Natural killer cell (primary cell): ENCODE measurements at places on chromosomes 6 and 20. TPM values are rescaled to one million over a fixed set of nuclear protein-coding genes. Genes with fewer than 3 reads are reported as not detected.

DNA sequence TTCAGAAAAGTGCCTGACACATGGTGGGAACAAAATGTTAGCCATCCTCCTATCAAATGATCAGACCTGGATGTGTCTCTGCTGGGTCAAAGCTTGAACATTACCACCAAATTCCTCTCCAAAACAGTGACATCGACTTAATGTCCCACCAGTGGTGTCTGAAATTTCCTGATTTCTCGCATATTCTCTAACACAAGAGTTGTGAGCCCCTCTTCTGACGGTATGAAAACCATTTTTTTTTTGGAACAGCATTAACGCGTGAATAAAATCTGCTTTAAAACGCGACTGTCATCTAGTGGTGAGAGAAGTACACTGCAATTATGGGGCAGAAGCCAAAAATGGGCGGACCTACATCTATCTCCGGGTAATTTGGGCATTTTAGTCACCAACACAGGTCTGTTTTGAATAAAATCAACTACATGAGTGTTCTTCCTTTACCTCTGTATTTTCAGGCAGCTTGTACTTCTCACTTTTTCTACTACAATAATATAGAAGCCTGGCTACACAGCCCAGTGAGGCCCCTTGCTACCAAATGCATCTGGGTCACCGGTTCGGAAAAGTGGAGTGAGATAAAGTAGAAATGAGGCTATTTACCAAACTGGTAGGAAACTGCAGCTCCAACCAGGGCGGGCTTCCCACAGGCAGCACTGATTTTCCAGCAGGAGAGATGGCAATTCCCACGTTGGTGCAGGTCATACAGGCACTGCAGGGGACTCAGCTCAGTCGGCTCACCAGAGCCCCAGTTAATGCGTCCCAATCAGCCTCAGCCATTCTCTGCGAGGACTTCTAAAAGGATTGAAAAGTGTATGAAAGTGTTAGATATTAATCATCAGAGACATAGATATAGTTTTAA, 27.4 kb downstream of the MGME1 start:
- no peaks in the 10 kb centered on the region for H3K27me3 ChIP-seq
- no peak for DNase-seq
- peaks cover 3% of the 10 kb centered on the region for H3K4me1 ChIP-seq
- no peak overlapping the region for H3K4me3 ChIP-seq

Gene SAMD10
- 15.2 TPM for total RNA-seq

GRCh38 chr6:155795173-155795796, 339.6 kb upstream of the NOX3 start:
- no peaks in the 10 kb centered on the region for H3K4me1 ChIP-seq
- no peaks in the 10 kb centered on the region for H3K36me3 ChIP-seq
- no peak overlapping the region for H3K4me3 ChIP-seq
- no peak for DNase-seq
- H3K27ac ChIP-seq: no peak overlapping the region

- no peak for DNase-seq
- H3K27ac ChIP-seq: no peak overlapping the region
- no peaks in the 10 kb centered on the region for H3K36me3 ChIP-seq
These were observed 113.0 kb downstream of the EDN3 start for GRCh38 chr20:59413326-59413865.

- H3K36me3 ChIP-seq: no peaks in the 10 kb centered on the region
- no peak overlapping the region for H3K27ac ChIP-seq
- H3K4me3 ChIP-seq: no peak overlapping the region
- no peaks in the 10 kb centered on the region for H3K4me1 ChIP-seq
- H3K27me3 ChIP-seq: no peaks in the 10 kb centered on the region
These were observed 43.2 kb upstream of the ADGRF5 start for GRCh38 chr6:46964716-46965519.

- peak; percentile 32 for DNase-seq
- H3K27me3 ChIP-seq: no peaks in the 10 kb centered on the region
- peaks cover 5% of the 10 kb centered on the region for H3K4me1 ChIP-seq
- no peaks in the 10 kb centered on the region for H3K36me3 ChIP-seq
- H3K27ac ChIP-seq: no peak overlapping the region
These were observed 54.1 kb upstream of the TPD52L1 start for GRCh38 chr6:125099211-125100073.

Gene CD83
- total RNA-seq: 54.8 TPM

Gene MCUR1
- 6.0 TPM for total RNA-seq

Gene FUCA2
- 13.0 TPM for total RNA-seq
